ENCODE measurements at places on chromosomes 4 and X.

GRCh38 chr4:148286012-148286411 is 156.2 kb downstream of the NR3C2 start:
- DNase-seq = no peak

GRCh38 chrX:149462849-149463248 is 42.3 kb downstream of the IDS start:
- no peak for DNase-seq

- no peak for DNase-seq
Observed at GRCh38 chr4:71862315-71862714, 78.4 kb upstream of the GC start.

DNA sequence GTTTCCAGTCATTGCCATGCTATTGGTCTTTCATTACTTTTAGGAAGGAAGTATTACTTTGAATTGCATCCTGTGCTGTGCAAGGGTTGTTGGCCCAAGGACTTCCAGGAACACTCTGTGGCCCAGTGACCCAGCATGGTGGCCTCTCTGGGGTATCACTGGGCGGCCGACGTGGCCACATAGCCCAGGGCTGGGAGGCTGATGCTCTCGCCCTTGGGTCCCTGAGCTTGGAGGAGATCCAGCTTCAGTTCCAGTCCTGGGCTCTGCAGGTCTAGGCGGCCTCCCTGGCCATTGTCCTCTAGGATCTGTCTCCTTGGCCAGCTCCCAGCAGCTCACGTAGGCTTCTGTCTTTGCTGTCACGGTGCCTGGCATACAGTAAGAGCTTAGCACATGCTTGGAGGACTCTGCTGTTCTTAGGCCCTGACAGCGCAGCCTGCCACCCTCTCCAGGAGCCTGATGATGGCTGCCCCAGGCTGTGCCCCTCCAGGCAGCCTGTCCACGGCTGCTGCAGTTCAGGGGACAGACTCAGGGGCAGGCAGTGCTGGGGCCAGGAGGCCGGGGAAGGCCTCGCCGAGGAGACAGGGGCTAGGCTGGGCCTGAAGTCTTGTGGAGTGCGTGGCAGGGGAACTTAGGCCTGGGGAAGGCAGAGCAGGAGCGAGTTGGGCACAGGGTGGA is 42.2 kb downstream of the SORCS2 start:
- DNase-seq = no peak

DNA sequence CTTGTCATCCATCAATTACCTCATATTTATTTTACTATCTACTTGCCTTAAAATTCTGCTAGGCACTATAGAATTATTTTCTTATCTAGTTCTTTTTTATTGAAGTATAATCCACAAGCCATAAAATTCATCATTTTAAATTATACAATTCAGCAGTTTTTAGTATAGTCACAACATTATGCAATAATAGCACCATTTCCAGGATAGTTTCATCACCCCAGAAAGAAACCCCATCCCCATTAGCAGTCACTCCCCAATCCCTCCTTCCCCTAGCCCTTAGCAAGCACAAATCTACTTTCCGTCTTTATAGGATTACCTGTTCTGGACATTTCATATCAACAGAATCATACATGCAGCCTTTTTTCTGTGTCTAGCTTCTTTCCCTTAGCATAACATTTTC is 15.6 kb downstream of the SLC10A6 start:
- DNase-seq = no peak

DNA sequence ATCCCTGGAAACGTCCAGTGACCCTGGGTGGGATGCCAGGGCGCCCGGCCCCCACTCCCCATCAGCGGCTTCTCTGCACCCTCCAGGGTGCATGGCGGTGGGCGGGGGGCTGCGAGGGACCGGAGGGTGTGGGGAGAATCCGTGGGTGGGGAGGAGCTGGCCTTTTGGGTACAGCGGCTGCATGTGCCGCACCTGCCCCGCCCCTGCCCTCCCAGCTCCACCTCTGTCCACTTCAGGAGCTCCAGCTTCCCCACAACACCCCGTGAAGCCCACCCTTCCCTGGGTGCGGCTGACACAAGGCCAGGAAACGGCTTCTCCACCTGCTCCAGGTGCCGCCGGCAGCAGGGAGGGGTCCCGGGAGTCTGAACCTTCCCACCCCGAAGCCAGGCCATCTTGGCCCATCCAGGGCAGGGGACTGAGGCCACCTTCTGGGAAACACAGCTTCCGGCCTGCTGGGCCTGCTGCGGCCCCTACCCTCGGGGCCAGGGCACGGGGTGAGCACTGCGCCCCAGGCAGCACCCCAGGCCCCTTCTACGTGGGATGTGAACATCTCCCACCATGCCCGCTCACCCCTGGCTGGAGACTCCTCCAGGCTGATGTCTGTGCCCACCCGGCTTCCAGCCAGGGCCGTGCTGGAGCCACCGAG is 34.6 kb downstream of the CPLX1 start:
- DNase-seq = no peak

DNA sequence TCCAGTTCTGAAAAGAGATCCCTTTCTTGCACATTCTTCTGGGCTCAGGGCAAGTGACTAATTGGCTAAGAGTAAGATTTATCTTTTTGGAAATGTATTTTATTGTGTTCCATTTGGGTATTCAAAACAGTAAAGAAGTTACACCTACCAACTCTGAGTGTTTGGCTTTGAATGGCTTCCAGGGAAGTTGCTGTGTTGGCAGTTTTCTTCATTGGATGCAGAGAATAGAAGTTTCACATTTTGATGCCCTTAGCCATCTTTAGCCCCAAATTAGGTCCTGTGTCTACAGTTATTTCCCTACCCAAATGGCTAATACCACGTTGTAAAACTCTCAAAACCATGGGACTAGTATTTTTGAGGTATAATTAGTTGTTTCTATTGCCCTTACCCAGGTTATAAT is 29.7 kb upstream of the MORC4 start:
- no peak for DNase-seq

GRCh38 chrX:79138658-79139241 is 5.7 kb upstream of the GPR174 start:
- no peak for DNase-seq

DNA sequence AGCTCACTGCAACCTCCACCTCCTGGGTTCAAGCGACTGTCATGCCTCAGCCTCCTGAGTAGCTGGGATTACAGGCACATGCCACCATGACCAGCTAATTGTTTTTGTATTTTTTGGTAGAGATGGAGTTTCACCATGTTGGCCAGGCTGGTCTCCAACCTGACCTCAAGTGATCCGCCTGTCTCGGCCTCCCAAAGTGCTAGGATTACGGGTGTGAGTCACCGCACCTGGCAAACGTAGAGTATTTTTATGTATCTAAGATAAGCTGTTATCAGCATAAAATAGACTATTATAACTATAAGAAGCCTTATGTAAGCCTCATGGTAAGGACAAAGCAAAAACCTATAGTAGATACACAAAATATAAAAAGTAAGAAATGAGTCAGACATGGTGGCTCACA is 304.1 kb downstream of the CHIC1 start:
- no peak for DNase-seq
